ENCODE measurements at places on chromosomes 7 and 10.

- DNase-seq = no peak
Observed at GRCh38 chr7:159118623-159119022, 26.0 kb downstream of the VIPR2 start.

GRCh38 chr10:110353244-110354119 is 48.8 kb upstream of the SMNDC1 start:
- no peak for DNase-seq

DNA sequence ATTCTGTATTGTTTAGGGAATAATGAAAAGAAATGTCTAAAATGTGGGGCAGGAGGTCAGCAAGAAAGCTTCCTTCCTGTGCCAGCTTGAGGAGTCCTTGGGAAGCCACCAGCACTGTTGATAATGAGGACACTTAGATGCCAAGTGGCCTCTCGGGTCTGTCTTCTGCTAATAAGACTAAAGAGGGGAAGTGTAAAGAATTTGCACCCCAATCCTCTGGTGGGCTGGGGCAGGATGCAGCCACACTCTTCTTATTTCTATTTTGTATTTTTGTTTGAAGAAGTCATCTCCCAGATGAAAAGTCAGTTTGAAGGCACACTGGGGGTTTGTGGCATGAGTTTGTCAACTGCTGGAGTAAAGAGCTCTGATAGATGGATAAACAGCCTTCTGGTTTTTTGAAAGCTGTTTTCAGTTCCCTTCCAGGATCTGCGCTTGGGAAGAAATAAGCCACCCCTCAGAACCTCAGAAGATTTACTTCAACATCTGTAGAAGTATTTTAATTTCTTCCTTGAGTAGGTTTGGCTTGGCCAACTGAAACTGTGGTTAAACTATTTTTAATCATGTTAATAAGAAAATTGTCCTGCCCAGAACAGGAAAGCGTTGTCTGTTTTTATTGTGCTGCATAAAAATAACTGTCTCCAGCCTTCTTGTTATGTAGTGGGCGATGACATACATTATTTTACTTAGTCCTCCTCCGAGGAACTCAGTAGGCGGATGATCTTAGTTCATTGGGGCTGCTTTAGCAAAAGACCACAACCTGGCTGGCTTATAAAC is 128.8 kb upstream of the GPR26 start:
- no peak for DNase-seq

DNA sequence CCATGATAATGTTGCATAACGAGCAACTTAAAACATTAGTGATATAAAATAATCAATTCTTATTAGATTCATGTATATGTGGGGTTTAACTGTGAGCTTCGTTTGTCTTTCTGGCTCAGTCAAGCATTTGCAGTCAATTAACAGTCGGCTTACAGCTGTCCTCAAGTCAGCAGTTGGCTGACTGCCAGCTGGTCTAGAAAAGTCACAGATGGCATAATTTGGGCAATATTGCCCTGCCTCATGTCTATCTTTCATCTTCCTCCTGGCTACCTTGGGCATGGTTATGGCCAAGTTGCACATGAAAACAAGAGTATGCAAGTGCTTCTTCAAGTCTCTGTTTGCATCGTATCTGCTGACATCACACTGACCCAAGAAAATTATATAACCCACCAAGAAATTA is 186.1 kb upstream of the ZWINT start:
- DNase-seq = no peak

DNA sequence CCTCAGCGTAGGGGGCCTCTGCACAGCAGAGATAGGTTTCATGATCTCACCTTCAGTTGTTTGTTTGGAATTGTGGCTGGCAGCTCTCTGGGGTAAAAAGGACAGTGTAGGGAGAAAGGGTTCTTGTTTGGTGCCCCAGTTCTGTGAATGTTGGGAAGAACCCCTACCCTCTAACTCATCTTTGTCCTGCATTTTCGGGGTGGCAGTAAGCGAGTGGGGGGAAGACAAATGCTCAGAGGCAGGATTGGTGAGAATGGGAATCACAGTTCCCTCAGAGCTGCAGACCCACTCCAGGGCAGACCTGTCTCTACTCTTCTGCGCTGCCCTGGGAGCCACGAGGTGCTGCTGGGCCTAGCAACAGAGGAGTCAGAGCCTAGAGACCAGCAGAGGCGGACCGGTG is 1.8 kb upstream of the LBX1 start:
- no peak for DNase-seq

DNA sequence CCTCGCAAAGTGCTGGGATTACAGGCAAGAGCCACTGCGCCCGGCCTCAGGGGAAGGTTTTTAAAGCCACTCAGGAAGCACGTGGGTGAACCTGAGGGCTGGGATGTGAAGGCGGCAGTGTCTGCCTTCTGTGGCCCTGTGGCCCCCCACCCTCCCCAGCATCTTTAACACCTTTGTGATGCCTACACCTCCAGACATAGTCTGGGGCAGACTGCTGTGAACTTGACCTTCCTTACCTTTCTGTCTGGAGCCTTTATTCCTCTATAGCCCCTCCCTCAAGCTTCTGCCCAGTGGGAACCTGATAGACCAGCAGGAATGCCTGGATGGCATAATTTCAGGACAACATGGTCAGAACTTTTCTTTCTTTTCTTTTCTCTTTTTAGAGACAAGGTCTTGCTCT is 550.2 kb downstream of the GALNT17 start:
- no peak for DNase-seq

GRCh38 chr10:69728335-69728870 is 73.3 kb upstream of the COL13A1 start:
- no peak for DNase-seq

DNA sequence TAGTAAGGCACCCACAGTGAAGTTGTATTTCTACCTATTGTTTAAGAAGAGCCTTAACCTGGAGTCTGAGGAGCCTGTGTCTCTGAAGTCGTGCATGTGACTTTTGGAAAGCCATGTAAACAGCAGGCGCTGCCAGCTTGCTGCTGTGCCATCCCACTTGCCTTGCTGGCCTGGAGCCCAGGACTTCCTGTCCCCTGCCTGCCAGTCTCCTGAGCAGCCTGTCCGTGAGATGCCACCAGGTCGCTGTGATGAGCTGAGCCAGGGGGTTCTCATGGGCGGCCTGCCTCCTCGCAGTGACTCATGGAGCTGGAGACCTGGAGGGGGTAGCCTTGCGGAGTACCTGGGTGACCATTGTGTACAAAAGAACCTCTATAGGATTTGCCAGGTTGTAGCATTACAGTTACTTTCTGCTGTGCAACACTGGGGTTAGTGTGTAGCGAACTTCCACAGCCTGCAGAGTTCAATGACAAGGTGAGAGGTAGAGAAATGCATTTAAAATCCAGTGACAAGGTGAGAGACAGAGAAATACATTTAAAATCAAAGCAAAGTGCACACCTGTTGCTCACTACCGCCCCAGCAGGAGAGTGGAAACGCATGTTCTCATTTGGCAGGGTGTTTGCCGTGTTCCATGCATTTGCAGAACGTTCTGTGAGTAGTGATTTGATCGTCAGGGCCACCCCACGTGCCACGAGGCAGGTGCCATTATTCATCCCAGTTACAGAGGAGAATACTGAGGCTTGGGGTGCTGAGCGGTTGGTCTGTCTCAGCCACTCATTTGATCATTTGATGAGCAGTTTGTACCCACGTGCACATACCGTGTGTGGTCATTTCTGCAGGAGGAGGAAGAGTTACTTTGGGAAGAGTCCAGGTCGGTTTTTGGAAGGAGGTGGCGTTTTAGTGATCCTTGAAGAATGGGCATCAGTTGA is 36.6 kb upstream of the BHLHA15 start:
- no peak for DNase-seq

DNA sequence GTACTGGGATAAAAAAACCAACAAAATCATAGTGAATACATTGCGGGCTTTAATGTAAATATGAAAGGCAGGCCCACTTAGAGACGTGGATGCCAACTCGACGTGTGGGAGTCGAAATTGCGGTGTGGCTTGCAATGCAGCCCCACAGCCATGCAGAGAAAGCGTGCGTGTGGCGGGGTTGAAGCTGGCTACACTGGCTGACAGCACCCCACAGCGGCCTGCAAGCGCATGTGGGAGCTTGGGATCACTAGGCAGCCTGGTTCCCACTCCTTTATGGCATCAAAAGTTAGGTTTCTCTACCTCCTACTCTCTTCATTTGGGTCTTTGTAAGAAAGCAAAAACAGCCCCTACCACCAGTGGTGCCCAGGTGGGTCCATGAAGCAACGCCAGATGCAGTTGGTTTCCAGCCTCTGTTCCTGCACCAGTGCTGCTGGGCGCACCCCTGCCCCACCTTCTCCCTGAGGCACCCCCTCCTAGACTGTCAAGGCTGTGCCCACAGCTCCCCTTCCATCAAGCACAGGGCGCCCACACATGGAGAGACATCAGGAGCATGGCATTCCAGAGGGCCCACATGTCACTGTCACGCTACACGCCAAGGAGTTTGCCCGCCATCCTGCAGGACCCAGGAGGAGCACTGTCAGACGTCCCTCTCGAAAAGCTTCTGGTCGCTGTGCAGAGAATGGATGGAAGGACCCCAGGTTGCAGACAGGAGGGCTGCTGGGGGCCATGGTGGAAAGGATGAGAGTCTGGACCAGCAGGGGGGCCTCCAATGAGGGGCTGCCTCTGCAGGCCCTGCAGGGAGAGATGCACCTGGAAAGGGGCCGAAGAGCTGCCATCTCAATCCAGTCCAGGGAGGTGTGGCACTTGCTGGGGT is 142.9 kb downstream of the PAXIP1 start:
- DNase-seq = no peak

Measured in GM12891 (cell line).